Trophoblast cell (in vitro differentiated cells and primary cell): ENCODE measurements at places on chromosomes 7 and 10.
A peak's percentile ranks its signal among the peaks of the same experiment; 100 is the strongest.

- H3K27ac ChIP-seq, result no peak overlapping the region
- no peaks in the 10 kb centered on the region for H3K36me3 ChIP-seq
- H3K27me3 ChIP-seq, result no peaks in the 10 kb centered on the region
- no peak overlapping the region for H3K4me3 ChIP-seq
Measured at GRCh38 chr7:103919272-103919868, 70.1 kb downstream of the RELN start.

- no peaks in the 10 kb centered on the region for H3K27me3 ChIP-seq
- no peaks in the 10 kb centered on the region for H3K36me3 ChIP-seq
- no peak overlapping the region for H3K4me3 ChIP-seq
- H3K27ac ChIP-seq, result peak overlapping the region; percentile 75
- H3K4me1 ChIP-seq, result peaks cover 13% of the 10 kb centered on the region
Measured at GRCh38 chr7:94391726-94392392, 2.8 kb upstream of the COL1A2 start.

GRCh38 chr10:35300063-35300699 lies 36.1 kb upstream of the CCNY start:
- peak; percentile 34 for DNase-seq
- H3K36me3 ChIP-seq, result no peaks in the 10 kb centered on the region
- no peaks in the 10 kb centered on the region for H3K4me1 ChIP-seq
- no peaks in the 10 kb centered on the region for H3K27me3 ChIP-seq
- H3K4me3 ChIP-seq, result no peak overlapping the region

DNA sequence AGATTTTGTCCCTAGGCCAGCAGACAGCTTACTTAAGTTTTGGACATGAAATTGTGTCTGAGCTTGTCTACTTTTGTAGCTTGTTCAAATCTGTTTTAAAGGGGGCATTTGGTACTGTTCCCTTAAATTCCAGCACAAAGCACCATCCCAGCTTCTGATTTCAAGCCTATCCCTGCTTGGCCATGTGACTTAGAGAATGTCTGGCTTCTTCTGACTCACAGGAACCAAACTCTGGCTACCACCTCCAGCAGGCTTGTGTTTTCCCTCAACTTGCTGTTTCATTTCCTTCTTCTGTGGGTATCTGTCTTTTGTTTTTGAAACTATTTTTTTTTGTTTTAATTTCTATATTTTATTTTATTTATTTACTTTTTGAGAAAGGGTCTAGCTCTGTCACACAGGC lies 97.9 kb upstream of the FZD8 start:
- no peaks in the 10 kb centered on the region for H3K36me3 ChIP-seq
- no peak overlapping the region for H3K27ac ChIP-seq
- no peak for DNase-seq
- no peak overlapping the region for H3K4me3 ChIP-seq
- H3K4me1 ChIP-seq, result no peaks in the 10 kb centered on the region
- H3K27me3 ChIP-seq, result no peaks in the 10 kb centered on the region

- DNase-seq, result no peak
- H3K27ac ChIP-seq, result no peak overlapping the region
- no peaks in the 10 kb centered on the region for H3K36me3 ChIP-seq
- no peak overlapping the region for H3K4me3 ChIP-seq
- H3K4me1 ChIP-seq, result peaks cover 6% of the 10 kb centered on the region
Measured at GRCh38 chr10:96986200-96986856, 154.2 kb downstream of the LCOR start.

DNA sequence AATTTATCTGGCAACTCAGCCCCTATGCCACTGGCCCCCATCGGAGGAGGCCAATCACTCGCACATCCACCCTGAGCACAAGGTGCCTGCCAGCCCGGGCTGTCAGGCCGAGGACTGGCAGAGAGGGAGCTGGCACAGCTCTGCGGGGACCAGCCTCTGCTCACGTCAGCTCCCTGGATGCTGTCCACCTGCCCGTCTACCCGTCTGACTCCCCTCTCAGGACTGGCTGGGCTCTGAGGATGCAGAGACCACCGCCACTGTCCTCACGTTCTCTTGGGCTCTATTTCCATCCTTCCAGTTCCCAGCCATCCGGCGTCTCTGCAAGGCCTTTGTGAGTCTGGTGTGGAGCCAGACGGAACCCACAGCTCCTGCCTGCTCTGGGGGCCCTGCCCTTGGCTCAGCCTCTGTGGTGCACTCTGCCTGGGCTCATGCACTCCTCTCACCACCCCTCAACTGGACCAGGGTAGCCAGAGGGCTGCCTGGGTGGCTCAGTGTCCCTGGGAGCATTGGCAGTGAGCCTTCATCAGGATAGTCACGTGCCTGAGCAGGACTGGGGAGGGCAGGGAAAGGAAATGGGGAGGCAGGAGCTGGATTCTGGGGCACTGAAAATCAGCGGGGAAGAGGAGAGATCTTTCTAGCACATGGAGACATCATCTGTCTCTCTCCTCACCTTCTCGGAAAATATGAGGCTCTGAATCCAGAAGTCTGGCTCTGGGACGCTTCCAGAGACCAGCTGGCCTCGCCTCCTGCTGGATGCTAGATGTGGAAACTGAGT lies 38.0 kb upstream of the PCBD1 start:
- H3K4me1 ChIP-seq, result no peaks in the 10 kb centered on the region
- no peak for DNase-seq
- no peaks in the 10 kb centered on the region for H3K36me3 ChIP-seq
- H3K27me3 ChIP-seq, result no peaks in the 10 kb centered on the region
- no peak overlapping the region for H3K4me3 ChIP-seq

- peak within 1 kb of the TSS; percentile 76 for H3K27ac ChIP-seq
- H3K4me3 ChIP-seq, result peak within 1 kb of the TSS; percentile 83
- no peaks in the 10 kb centered on the region for H3K27me3 ChIP-seq
- peak; percentile 49 for DNase-seq
- H3K36me3 ChIP-seq, result no peaks in the 10 kb centered on the region
Measured at GRCh38 chr7:28958235-28958979, at the start of gene TRIL. Gene TRIL, minus strand, starts transcription at chr7:28958330. Its CDS starts 284 bp downstream, at chr7:28958046.

DNA sequence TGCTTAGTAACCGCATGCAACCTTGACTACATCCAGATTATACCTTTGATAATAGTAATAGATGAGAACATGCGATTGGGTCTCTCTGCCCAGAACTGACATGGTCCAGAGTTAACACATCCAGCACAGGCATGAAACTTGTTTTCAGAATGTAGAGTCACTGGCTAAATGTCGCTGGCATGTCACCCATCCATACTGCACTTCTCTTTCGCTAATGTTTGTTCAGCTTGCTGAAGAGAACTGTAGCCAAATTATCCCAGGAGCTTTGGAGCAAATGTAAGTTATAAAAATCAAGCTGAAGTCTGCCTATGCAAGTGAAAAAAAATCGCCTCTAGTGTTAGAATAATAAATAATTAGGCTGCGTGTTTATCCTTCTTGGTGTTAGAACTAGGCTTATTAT lies 98.2 kb downstream of the PRTFDC1 start:
- no peak for DNase-seq
- no peak overlapping the region for H3K27ac ChIP-seq
- H3K4me1 ChIP-seq, result peaks cover 3% of the 10 kb centered on the region
- no peak overlapping the region for H3K4me3 ChIP-seq
- no peaks in the 10 kb centered on the region for H3K36me3 ChIP-seq
- no peaks in the 10 kb centered on the region for H3K27me3 ChIP-seq

DNA sequence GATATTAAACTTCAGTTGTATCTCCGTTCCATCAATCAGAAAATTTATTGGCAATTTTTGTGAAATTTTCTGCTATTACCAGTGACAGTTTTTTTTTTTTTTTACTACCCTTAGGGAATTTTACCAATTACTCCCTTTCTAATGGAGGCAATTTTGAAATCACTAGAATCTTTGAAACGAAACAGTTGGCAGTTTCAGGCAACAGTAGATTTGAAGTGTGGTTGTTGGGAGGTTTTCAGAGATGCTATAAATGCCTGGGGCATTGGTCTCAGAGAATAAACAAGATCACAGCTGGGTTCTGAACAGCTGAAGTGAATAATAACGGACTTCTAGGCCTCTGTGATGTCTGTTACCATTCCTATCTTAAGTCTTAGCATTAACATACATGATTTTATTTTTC lies 535.9 kb upstream of the POT1 start:
- H3K27ac ChIP-seq, result no peak overlapping the region
- no peaks in the 10 kb centered on the region for H3K4me1 ChIP-seq
- H3K4me3 ChIP-seq, result no peak overlapping the region
- no peaks in the 10 kb centered on the region for H3K36me3 ChIP-seq

DNA sequence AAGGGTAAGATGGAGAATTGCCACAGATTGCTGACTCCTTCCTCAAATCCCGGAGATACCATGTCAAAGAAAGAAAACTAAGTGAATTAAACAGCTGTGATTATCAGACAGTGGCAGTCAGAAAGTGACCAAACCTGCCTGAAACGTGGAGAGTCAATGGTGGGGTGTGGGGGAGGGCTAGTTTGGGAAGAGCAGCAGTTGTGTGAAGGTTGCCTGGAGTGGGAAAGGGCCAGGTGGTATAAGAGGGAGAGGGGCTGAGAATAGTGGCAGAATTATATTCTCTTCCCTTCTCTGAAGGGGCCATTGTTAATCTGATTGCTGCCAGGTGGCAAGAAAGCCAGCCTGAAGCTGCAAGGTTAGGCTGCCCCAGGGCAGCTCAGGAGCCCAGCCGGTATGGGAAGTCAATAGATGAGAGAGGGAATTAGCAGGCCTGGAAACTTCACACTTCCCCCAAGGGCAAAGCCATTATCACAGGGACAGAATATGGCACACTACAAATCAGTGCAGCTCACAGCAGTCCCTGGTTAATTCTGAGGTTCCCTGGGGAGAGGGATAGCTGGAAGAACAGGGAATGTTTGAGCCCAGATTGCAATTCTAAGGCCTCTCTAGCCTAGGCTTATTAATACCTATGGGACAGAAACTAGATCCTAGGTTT lies 83.9 kb upstream of the ITGB1 start:
- no peaks in the 10 kb centered on the region for H3K27me3 ChIP-seq
- H3K27ac ChIP-seq, result no peak overlapping the region
- no peak for DNase-seq

GRCh38 chr10:49662169-49662830 lies 17.2 kb upstream of the C10orf53 start:
- H3K4me1 ChIP-seq, result no peaks in the 10 kb centered on the region
- H3K27ac ChIP-seq, result no peak overlapping the region
- no peaks in the 10 kb centered on the region for H3K36me3 ChIP-seq
- H3K27me3 ChIP-seq, result no peaks in the 10 kb centered on the region
- no peak for DNase-seq

DNA sequence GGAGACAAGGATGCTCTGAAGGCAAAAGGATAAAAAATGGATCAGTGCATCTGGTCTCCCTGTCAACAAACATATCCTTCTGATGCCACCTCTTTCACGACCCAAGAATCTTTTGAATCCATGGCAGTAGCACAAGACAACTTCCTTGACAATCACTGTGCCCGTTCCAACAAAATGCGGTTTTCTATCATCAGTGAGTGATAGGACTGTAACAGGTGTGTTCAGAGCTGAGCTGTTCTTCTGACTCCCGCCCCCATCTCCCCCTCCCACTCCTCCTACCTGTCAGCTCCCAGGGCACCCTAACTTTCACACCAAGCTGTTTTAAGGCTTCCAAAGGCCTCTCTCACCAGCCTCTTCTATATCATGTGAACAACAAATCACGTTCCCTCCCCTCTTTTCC lies 74.8 kb downstream of the PARD3 start:
- no peak for DNase-seq
- no peaks in the 10 kb centered on the region for H3K27me3 ChIP-seq
- H3K36me3 ChIP-seq, result no peaks in the 10 kb centered on the region
- peaks cover 7% of the 10 kb centered on the region for H3K4me1 ChIP-seq
- H3K4me3 ChIP-seq, result no peak overlapping the region
- no peak overlapping the region for H3K27ac ChIP-seq

DNA sequence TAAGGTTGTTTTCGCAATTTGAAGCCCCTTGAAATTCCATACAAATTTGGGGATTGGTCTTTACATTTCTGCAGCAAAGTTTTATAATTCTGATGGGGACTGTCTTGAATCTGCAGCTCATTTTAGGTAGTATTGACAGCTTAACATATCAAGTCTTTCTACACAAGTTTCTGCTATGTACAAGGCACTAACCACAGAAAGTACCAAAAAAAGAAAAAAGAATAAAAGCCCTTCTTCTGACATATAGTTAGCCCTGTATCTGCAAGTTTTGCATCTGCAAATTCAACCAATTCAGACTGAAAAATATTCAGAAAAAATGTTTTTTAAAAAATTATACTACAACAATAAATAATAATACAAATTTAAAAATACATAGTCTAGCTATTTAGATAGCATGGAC lies 15.3 kb downstream of the POT1 start:
- H3K36me3 ChIP-seq, result no peaks in the 10 kb centered on the region
- no peak for DNase-seq
- H3K4me1 ChIP-seq, result no peaks in the 10 kb centered on the region
- H3K27ac ChIP-seq, result no peak overlapping the region
- no peak overlapping the region for H3K4me3 ChIP-seq

DNA sequence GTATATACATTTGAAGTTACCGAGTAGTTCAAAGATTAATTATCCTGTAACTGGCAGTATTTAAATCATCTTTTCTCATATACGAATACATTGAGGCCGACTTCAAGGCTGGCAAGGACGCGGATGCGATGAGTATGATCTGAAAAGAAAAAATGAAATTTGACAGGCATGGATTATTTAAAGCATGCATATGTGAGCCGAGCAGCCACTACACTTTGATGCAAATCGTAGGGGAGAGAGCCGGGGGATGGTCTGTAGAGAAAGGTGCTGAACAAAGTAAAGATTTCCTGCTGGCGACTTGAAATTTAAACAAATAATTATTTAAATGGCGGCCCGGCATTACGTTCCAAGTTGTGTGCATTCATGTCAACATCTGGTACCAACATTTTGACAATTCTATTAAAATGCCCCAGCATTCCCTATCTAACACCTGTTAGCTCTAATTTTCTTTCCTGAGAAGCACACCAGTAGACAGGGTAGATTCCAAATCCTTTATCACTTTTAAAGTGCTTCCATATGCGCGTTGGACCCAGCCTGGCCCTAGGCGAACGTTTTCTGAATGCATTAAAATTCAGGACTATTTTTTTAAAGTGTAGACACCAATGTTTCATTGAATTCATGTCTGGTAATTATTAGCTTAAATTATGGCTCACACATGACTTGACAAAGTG lies 188.7 kb downstream of the EMX2 start:
- no peaks in the 10 kb centered on the region for H3K36me3 ChIP-seq
- H3K27me3 ChIP-seq, result no peaks in the 10 kb centered on the region
- H3K4me1 ChIP-seq, result no peaks in the 10 kb centered on the region
- H3K4me3 ChIP-seq, result no peak overlapping the region
- no peak for DNase-seq
